BJ (cell line): ENCODE measurements at places on chromosomes 2 and 18. TPM values are rescaled to one million over a fixed set of nuclear protein-coding genes. Genes with fewer than 3 reads are reported as not detected.

NAT8 gene
- polyA plus RNA-seq: not detected in 2 replicates

AFTPH gene
- 10.9 and 21.7 TPM in 2 replicates for polyA plus RNA-seq

SCN7A gene
- not detected in 2 replicates for polyA plus RNA-seq

CLEC4F gene
- polyA plus RNA-seq: not detected in 2 replicates

ASXL3 gene
- not detected in 2 replicates for polyA plus RNA-seq

TRPM8 gene
- not detected in 2 replicates for polyA plus RNA-seq

SERPINB10 gene
- polyA plus RNA-seq: 0.38 and 0.85 TPM in 2 replicates

IL1R1 gene
- 37.3 and 43.4 TPM in 2 replicates for polyA plus RNA-seq

SLC8A1 gene
- polyA plus RNA-seq: 18.5 and 34.5 TPM in 2 replicates

TSPYL6 gene
- not detected in 2 replicates for polyA plus RNA-seq

MRPL44 gene
- polyA plus RNA-seq: 12.8 and 17.8 TPM in 2 replicates

BUB1 gene
- 22.2 and 23.9 TPM in 2 replicates for polyA plus RNA-seq

STEAP3 gene
- polyA plus RNA-seq: 7.7 and 13.9 TPM in 2 replicates

KCNS3 gene
- 4.3 and 4.9 TPM in 2 replicates for polyA plus RNA-seq

CD226 gene
- polyA plus RNA-seq: 0.13 and 0.53 TPM in 2 replicates

ANKRD30BL gene
- not detected in 2 replicates for polyA plus RNA-seq

CROCC2 gene
- not detected in 2 replicates for polyA plus RNA-seq

SPATA3 gene
- polyA plus RNA-seq: not detected in 2 replicates

AOX1 gene
- 10.2 and 16.0 TPM in 2 replicates for polyA plus RNA-seq

SERPINB13 gene
- not detected in 2 replicates for polyA plus RNA-seq

RTP5 gene
- polyA plus RNA-seq: not detected in 2 replicates

DSG3 gene
- not detected in 2 replicates for polyA plus RNA-seq

DPP10 gene
- not detected in 2 replicates for polyA plus RNA-seq

SNTG2 gene
- 0.31 and 0.43 TPM in 2 replicates for polyA plus RNA-seq

ZNF385B gene
- 0.12 and 0.22 TPM in 2 replicates for polyA plus RNA-seq

ST8SIA5 gene
- not detected in 2 replicates for polyA plus RNA-seq

AGAP1 gene
- 11.0 and 14.9 TPM in 2 replicates for polyA plus RNA-seq

ZAP70 gene
- 0.10 and 0.16 TPM in 2 replicates for polyA plus RNA-seq

ABCB11 gene
- not detected in 2 replicates for polyA plus RNA-seq

LYPD6B gene
- polyA plus RNA-seq: 19.1 and 26.4 TPM in 2 replicates

CAPN14 gene
- 0.10 TPM in 2 replicates for polyA plus RNA-seq

ZSWIM2 gene
- 0.04 and 0.05 TPM in 2 replicates for polyA plus RNA-seq

ALPG gene
- not detected in 2 replicates for polyA plus RNA-seq

LIMS2 gene
- polyA plus RNA-seq: 33.2 and 46.1 TPM in 2 replicates

SCYGR8 gene
- polyA plus RNA-seq: not detected in 2 replicates

REG3A gene
- not detected in 2 replicates for polyA plus RNA-seq

RUFY4 gene
- polyA plus RNA-seq: not detected in 2 replicates

RAB6D gene
- not detected in 2 replicates for polyA plus RNA-seq

TRIM54 gene
- polyA plus RNA-seq: 0.05 TPM in 1 of 2 replicates, not detected in the other

TEX44 gene
- not detected in 2 replicates for polyA plus RNA-seq

C1QL2 gene
- not detected in 2 replicates for polyA plus RNA-seq

GRHL1 gene
- 1.7 TPM in 2 replicates for polyA plus RNA-seq

FOSL2 gene
- 43.1 and 52.5 TPM in 2 replicates for polyA plus RNA-seq

STARD6 gene
- polyA plus RNA-seq: not detected in 2 replicates

CDK5R2 gene
- polyA plus RNA-seq: 0.02 TPM in 1 of 2 replicates, not detected in the other

GNAL gene
- polyA plus RNA-seq: 0.21 and 0.43 TPM in 2 replicates
